ENCODE measurements at places on chromosomes 7 and 10. TPM values are rescaled to one million over a fixed set of nuclear protein-coding genes. Genes with fewer than 3 reads are reported as not detected.

Gene KCNIP2
- 14.4 TPM for total RNA-seq

Gene MACROH2A2
- 22.9 TPM for total RNA-seq

Gene KCP
- 0.40 TPM for total RNA-seq

Gene RTKN2
- total RNA-seq: 12.0 TPM

Gene TACR2
- total RNA-seq: 0.28 TPM

Gene ZNF365
- 27.2 TPM for total RNA-seq

GRCh38 chr7:45872116-45873034 is 507 bp downstream of the CCDC201 start:
- no peak for DNase-seq
- H3K4me3 ChIP-seq: no peak overlapping the region
- no peaks in the 10 kb centered on the region for H3K4me1 ChIP-seq
- H3K27ac ChIP-seq: no peak overlapping the region

DNA sequence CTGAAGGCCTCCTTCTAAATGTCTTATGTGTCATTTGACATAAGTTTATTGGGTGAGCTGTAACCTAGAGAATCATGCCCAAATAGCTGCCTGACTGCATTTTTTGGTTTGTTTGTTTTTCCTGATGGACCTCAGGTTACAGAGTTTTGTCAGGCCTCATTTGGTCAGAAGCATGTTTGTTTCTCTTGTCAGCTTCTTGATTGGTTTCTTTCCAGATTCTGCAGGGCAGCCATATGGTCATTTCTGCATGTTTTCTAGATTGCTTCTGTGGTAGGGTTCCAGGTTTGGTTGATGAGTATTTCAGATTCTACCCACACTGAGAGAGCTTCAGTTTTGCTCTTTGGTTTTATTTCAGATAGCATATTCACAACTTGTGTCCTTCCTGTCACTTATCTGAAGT is 28.0 kb downstream of the GLCCI1 start:
- no peaks in the 10 kb centered on the region for H3K36me3 ChIP-seq
- no peak overlapping the region for H3K4me3 ChIP-seq
- H3K27ac ChIP-seq: no peak overlapping the region
- no peaks in the 10 kb centered on the region for H3K4me1 ChIP-seq
- no peaks in the 10 kb centered on the region for H3K27me3 ChIP-seq

DNA sequence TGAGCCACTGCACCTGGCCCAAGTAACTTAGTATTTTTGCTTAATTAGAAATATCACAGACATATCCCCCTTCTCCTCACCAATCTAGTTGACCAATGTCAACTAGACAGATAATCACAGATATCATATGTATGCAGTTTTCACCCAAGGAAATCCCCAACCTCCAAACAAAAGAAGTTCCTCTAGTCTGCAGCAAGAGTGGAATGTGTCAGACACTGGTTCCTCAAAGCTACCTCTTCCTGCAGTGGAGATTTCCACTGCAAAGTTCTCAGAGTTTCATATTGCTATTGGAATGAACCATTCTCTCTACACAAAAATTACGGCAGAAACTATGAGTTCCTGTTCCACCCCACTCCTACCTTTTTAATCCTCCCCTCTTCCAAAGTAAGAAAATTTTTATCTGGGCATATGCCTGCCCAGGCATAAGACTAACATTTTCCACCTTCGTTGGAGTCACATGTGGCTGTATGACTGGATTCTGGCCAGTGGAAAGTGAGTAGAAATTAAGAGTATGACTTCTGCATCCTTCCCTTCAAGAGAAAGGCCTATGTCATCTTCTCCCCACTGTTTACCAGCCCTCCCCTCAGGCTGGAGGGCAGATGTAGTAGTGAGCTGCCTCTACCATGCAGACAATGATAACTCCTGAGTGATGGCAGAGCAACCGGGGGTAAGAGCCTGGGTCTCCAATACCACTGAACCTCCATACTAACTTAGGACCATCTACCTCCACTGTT is 103.0 kb downstream of the MYOF start:
- DNase-seq: no peak
- no peak overlapping the region for H3K27ac ChIP-seq
- peaks cover 3% of the 10 kb centered on the region for H3K4me1 ChIP-seq

- H3K4me1 ChIP-seq: peaks cover 9% of the 10 kb centered on the region
- no peaks in the 10 kb centered on the region for H3K27me3 ChIP-seq
- peak overlapping the region; percentile 96 for H3K4me3 ChIP-seq
Observed at GRCh38 chr7:141738592-141739013, 445 bp downstream of the SSBP1 start.

Data from spinal cord (tissue), 10 donors.